ENCODE measurements at places on chromosomes 5 and 9.

GRCh38 chr5:93557021-93557604 lies 23.9 kb downstream of the NR2F1-AS1 start:
- no peak for DNase-seq

GRCh38 chr5:129771058-129771838 lies 23.4 kb downstream of the MINAR2 start:
- DNase-seq = peak; percentile 51

DNA sequence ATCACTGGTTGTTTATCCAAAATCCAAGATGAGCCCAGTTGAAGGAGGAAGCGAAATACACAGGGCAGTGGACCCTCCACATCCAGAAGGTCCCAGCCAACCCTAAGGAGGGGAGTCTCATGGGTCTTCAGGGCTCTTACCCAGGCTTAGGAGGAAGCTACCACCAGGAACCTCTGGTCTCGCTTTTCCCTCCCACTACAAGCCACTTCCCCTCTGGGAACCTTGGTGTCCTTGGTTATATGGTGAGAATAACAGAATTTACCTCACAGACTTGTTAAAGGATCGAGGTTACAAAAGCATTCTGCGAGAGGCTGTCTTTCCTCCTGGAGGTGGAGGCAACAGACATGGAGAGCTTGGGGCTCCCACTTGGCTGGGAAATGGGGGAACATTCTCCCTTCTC lies 3.4 kb downstream of the HIGD2A start:
- DNase-seq = no peak

- DNase-seq = no peak
These were observed 764.9 kb downstream of the DNAH5 start for GRCh38 chr5:13179407-13180087.

DNA sequence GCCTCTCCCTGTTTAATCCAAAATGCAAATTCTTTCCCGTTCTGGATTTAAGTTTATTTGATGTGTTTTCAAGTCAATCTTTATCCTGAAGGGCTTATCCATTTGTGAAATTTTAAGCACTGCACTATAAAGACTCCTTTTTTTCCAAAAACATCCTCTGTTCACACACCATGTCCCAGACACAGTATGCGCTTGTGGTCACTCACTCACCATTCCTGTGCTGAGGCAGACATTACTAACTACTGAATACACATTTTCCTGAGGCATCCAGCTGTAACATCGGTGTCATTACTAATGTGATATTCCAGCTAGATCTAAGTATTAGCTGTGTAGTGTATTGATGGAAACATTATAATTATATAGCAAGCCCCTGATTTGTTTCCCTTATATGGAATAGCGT lies 298.4 kb downstream of the KCTD16 start:
- no peak for DNase-seq

GRCh38 chr9:92723801-92724323 lies 40.8 kb downstream of the BICD2 start:
- DNase-seq = no peak

DNA sequence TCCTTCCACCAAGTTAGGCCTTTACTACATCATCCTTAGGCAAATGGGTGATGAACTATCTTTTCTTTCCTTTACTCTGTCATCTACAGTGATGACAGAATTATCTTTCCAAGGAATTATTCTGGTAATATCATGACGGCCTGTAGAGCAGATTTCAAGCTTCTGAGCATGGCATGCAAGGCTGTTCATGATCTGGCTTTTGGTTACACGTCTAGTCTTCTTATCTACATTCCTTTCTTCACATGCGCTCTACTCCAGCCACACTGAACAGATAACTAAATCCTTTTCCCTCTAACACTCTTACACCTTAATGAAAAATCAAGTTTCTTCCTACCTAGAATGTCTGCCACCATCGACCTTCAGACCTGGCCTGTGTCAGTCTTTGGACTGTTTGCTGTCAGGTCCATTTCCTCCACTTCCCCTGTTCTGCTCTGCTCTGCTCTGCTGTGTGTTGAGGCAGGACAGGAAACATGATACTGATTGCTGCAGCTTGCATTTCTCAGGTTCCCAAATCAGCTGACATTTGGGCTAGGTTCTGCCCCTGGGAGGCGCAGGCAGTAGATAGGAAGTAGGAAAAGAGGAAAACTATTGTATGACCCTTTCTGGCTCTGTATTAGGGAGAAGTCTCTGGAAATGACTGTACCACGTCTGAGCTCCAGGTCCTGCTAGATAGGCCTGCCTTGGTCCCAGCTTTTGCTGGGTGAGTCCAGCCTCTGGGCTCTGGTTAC lies 4.2 kb downstream of the SCGB3A2 start:
- no peak for DNase-seq

GRCh38 chr9:132671620-132672412 lies 1.6 kb downstream of the GTF3C4 start:
- DNase-seq = no peak

DNA sequence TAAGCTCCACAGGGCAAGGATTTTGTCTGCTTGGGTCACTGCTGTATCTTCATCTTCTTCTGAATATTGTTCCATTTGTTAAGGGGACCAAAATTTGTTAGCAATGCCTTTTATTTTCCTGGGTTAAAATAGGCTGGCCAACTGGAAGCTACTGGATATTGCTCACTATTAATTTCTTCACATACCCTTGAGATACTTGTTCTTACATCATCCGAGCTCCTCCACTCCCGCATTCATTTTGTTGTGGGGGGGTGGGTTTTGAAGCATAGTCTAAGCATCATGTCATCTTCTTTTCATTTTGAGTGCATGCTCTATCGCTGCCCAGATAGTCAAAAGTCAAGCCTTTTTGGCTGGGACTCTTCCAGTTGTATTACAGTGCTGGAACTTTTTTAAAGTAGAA lies 42.5 kb upstream of the PIK3R1 start:
- DNase-seq = no peak
